ENCODE measurements at places on chromosomes 2 and 18.
A peak's percentile ranks its signal among the peaks of the same experiment; 100 is the strongest.

- H3K4me3 ChIP-seq, result no peak overlapping the region
- no peaks in the 10 kb centered on the region for H3K36me3 ChIP-seq
Measured at GRCh38 chr2:109428281-109428680, 185.5 kb downstream of the SEPTIN10 start.

DNA sequence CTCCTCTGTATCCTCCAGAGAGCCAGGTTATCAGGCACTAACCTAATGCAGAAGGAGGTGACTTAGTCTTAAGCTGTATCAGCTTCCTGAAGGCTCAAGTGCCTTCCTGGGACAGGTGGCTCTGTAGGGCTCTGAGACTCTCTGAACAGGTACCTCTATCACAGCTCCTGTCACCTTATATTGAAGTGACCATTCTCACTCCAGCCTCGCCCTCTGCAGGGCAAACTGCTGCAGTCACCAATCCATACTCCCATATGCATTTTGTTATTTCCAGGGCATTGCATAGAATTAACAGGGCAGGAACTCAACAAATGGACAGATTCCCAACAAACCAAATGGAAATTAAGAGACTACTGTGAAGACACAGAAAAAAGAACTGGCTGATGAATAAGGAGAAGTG lies 203.0 kb upstream of the REV1 start:
- no peaks in the 10 kb centered on the region for H3K36me3 ChIP-seq
- no peak for DNase-seq
- no peaks in the 10 kb centered on the region for H3K4me1 ChIP-seq
- H3K27ac ChIP-seq, result no peak overlapping the region

DNA sequence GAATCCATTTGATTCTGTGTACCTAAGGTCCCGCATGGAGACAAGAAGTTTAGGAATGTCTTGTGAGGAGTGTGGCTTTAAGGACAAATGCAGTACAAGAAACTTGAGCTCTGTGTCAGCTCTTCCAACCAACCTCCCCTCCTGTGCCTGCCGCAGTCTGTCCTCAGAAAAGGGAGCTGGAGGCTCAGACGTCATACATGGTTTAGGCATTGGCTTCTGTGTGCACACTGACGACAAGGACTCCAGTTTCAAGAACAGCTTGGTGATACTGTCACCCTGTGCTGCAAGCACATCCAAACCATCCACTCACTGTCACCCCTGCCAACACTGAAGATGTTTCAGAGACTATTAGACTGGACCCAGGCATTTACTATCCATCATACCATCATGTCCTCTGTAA lies 470.4 kb downstream of the IRS1 start:
- no peak overlapping the region for H3K27ac ChIP-seq
- H3K36me3 ChIP-seq, result no peaks in the 10 kb centered on the region
- no peak for DNase-seq
- no peaks in the 10 kb centered on the region for H3K4me1 ChIP-seq
- H3K4me3 ChIP-seq, result no peak overlapping the region
- H3K27me3 ChIP-seq, result no peaks in the 10 kb centered on the region

GRCh38 chr2:100247256-100248043 lies 74.9 kb downstream of the LONRF2 start:
- no peak for DNase-seq
- no peak overlapping the region for H3K4me3 ChIP-seq
- H3K27me3 ChIP-seq, result no peaks in the 10 kb centered on the region
- no peak overlapping the region for H3K27ac ChIP-seq
- no peaks in the 10 kb centered on the region for H3K4me1 ChIP-seq

- no peak overlapping the region for H3K27ac ChIP-seq
- H3K27me3 ChIP-seq, result no peaks in the 10 kb centered on the region
- no peaks in the 10 kb centered on the region for H3K4me1 ChIP-seq
- no peak overlapping the region for H3K4me3 ChIP-seq
- no peaks in the 10 kb centered on the region for H3K36me3 ChIP-seq
Measured at GRCh38 chr2:140701726-140702125, 1429.1 kb downstream of the LRP1B start.

- no peak overlapping the region for H3K27ac ChIP-seq
- H3K4me3 ChIP-seq, result no peak overlapping the region
- DNase-seq, result no peak
- no peaks in the 10 kb centered on the region for H3K27me3 ChIP-seq
Measured at GRCh38 chr2:120661551-120661950, 74.1 kb upstream of the GLI2 start.

DNA sequence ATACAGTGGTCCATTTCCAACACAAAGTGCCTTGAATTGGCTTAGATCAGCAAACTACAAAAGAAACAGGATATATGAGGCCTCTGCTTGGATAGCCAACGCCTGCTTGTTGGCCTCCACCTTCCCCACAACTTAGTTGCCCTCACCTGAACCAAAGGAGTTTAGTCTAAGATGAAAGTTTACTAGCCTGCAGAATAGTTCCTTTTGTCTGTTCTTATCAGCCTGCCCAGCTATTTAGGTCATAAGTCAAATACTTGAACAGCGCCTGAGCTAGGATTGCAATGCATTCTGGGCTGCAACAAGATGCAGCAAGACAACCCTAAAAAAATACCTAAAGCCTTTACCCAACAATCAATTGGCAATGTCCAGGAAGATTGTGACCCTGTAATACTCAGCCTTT lies 13.1 kb upstream of the EPG5 start:
- no peaks in the 10 kb centered on the region for H3K4me1 ChIP-seq
- H3K27me3 ChIP-seq, result no peaks in the 10 kb centered on the region
- DNase-seq, result no peak

- no peak for DNase-seq
- no peaks in the 10 kb centered on the region for H3K36me3 ChIP-seq
- no peak within 1 kb of the TSS for H3K27ac ChIP-seq
Measured at GRCh38 chr2:5691985-5692529, at the start of gene SOX11. SOX11 (plus strand) TSS chr2:5692384; CDS start chr2:5692722, 338 bp downstream.

GRCh38 chr2:108621087-108621559 lies 86.9 kb downstream of the LIMS1 start:
- H3K27ac ChIP-seq, result peak overlapping the region; percentile 40
- DNase-seq, result peak; percentile 75
- no peak overlapping the region for H3K4me3 ChIP-seq

DNA sequence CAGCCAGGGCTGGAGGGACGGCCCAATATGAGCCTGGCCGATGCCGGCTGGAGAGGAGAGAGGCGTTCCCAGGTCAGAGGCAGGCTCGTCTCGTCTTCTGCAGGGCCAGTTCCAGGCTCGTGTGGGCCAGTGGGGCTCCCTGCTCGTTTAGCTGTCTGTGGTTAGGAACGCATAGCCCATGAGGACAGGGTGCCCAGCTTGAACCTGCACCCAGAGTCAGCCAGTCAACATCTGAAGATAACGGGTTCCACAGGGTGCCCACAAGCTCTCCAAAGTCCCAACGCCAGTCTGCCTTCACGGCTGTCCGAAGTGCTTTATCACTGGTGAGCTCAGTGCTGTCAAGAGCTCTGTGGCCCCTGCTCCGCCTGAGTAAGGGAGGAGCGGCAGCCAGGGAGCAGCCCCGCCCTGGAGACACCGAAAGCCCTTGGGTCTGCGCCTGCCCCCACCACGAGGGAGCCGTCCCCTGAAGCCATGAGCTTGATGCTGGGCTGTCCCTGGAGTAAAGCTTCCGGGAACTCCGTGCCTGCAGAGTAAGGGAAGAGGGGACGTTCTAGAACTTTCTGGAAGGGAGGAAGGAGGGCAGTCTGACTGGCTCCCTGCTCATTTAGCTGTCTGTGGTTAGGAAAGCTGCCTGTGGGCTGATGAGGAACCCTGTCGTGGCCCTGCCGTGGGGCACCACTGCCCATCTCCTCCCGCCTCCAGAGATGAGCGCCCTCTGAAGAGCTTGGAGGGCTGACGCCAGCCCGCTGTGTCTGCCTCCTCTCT lies 2.7 kb upstream of the HSBP1L1 start:
- no peak for DNase-seq
- H3K4me3 ChIP-seq, result no peak overlapping the region
- 0 out of 2 replicates have a peak, but pooled peaks cover 5% of the 10 kb centered on the region for H3K36me3 ChIP-seq
- no peaks in the 10 kb centered on the region for H3K27me3 ChIP-seq
- H3K27ac ChIP-seq, result no peak overlapping the region
- H3K4me1 ChIP-seq, result no peaks in the 10 kb centered on the region

- H3K36me3 ChIP-seq, result no peaks in the 10 kb centered on the region
- H3K4me1 ChIP-seq, result no peaks in the 10 kb centered on the region
- no peak overlapping the region for H3K4me3 ChIP-seq
- DNase-seq, result no peak
- H3K27me3 ChIP-seq, result no peaks in the 10 kb centered on the region
Measured at GRCh38 chr2:100603414-100603813, 40.6 kb downstream of the PDCL3 start.

GRCh38 chr2:228938629-228939028 lies 332.5 kb downstream of the PID1 start:
- no peaks in the 10 kb centered on the region for H3K4me1 ChIP-seq
- H3K27ac ChIP-seq, result no peak overlapping the region
- H3K4me3 ChIP-seq, result no peak overlapping the region
- no peak for DNase-seq
- no peaks in the 10 kb centered on the region for H3K27me3 ChIP-seq

DNA sequence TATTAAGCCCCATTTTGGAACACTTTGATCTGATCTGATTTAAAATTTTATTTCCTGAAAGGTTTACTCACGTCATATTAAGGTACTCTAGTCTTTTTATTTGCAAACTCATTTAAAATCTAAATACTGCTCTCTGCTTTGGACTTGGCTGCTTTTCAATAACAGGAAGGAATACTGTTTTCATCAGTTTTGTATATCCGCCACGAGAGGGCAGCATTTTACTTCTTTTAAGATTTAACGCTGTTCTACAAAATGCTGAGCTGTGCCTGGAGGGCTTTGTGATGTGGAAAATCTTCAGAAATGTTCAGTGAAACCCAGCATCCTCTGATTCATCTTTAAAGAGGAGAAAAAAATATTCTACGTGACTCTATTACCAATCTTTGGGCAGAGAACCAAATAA lies 37.5 kb upstream of the SLC38A11 start:
- no peaks in the 10 kb centered on the region for H3K27me3 ChIP-seq
- no peaks in the 10 kb centered on the region for H3K36me3 ChIP-seq
- no peak overlapping the region for H3K4me3 ChIP-seq
- peak; percentile 59 for DNase-seq

DNA sequence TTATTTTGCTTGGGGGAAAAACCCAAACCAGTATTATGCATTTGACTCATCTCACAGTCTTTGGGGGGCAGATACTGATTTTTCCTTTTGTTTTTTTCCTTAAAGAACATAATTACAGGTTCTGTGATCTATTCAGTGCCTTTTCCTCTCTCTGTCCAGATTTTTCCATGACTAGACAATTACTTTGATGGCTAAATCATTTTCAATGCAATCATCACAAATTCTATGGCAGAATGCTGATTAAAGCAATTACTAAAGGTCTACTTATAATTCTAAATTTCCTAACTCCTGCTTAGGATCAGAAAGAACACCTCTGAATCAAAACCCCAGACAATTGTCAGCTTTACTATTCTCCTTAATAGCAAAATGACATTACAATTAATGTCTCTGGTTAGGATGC lies 38.8 kb downstream of the POLR1A start:
- H3K4me1 ChIP-seq, result peaks cover 26% of the 10 kb centered on the region
- H3K27me3 ChIP-seq, result no peaks in the 10 kb centered on the region
- H3K4me3 ChIP-seq, result no peak overlapping the region
- no peak for DNase-seq

- peaks cover 52% of the 10 kb centered on the region for H3K36me3 ChIP-seq
- no peak for DNase-seq
- H3K27ac ChIP-seq, result no peak overlapping the region
- H3K27me3 ChIP-seq, result no peaks in the 10 kb centered on the region
- no peak overlapping the region for H3K4me3 ChIP-seq
Measured at GRCh38 chr2:134372611-134373131, 118.8 kb downstream of the MGAT5 start.

- H3K4me3 ChIP-seq, result no peak overlapping the region
- DNase-seq, result no peak
- H3K4me1 ChIP-seq, result no peaks in the 10 kb centered on the region
- no peaks in the 10 kb centered on the region for H3K36me3 ChIP-seq
- H3K27me3 ChIP-seq, result no peaks in the 10 kb centered on the region
Measured at GRCh38 chr2:81396417-81397019, 1092.0 kb upstream of the LRRTM1 start.

DNA sequence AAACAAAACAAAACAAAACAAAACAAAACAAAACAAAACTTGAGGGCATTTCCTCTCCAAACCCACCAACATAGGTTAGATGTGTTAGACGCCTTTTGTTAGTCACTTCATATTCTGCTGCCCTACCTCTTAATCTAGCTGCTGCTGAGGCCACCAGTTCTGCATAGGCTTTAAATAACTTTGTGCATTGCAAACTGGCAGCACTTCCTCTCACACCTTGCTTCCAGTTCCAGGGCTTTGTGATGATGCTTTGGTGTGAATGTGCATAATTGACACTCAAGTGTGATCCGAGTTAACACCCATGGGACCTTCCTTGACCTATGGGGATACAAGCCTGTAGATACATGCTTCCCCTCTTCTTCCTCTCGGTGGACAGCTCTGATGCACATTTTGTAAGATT lies 2.3 kb upstream of the SERPINB11 start:
- H3K4me1 ChIP-seq, result no peaks in the 10 kb centered on the region
- no peaks in the 10 kb centered on the region for H3K36me3 ChIP-seq
- H3K4me3 ChIP-seq, result no peak overlapping the region
- H3K27ac ChIP-seq, result no peak overlapping the region
- H3K27me3 ChIP-seq, result no peaks in the 10 kb centered on the region

GRCh38 chr2:227973241-227973640 lies 101.8 kb downstream of the DAW1 start:
- H3K27me3 ChIP-seq, result no peaks in the 10 kb centered on the region
- no peak for DNase-seq
- H3K36me3 ChIP-seq, result no peaks in the 10 kb centered on the region
- H3K4me3 ChIP-seq, result no peak overlapping the region

DNA sequence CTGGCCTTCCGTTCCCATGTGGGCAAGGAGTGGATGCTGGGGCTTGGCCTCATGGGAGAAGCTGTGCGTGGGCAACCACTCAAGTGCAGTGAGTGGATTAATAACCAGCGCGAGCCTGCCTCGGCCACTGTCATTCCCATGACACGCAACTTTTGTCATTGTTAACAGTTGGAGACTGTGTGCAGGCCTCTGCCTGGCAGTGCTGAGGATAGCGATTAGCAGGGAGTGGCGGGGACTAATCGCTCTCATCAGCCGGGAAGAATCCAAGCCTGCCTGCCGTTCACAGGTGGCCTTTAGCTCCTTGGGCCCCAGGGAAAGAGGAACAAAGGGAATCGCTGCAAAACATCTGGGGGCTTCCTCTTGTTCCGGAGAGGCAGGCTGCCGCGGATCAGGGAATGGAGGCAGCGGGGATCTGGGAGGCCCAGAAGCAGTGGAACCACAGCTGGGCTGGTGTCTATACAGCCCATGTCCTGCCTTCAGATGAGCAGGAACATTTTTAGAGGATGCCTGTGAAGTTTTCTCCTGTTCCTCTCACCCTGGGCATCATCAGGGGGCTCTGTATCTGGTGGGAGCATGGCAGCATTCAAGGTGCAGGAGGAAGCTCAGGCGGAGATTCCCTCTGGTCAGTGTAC lies 53.8 kb downstream of the CTIF start:
- H3K4me1 ChIP-seq, result no peaks in the 10 kb centered on the region
- DNase-seq, result no peak
- H3K4me3 ChIP-seq, result no peak overlapping the region
- H3K36me3 ChIP-seq, result no peaks in the 10 kb centered on the region
- H3K27me3 ChIP-seq, result no peaks in the 10 kb centered on the region

GRCh38 chr2:111116843-111117597 lies 3.7 kb upstream of the BCL2L11 start:
- no peak overlapping the region for H3K27ac ChIP-seq
- H3K27me3 ChIP-seq, result no peaks in the 10 kb centered on the region
- DNase-seq, result peak; percentile 61

Data from DND-41 (cell line).